ENCODE measurements at places on chromosomes 11 and 22.

- DNase-seq = no peak
Observed at GRCh38 chr11:12767577-12767976, 93.4 kb downstream of the TEAD1 start.

GRCh38 chr11:26578998-26579661 is 7.1 kb upstream of the MUC15 start:
- no peak for DNase-seq

GRCh38 chr11:113282898-113283437 is 31.4 kb upstream of the TTC12 start:
- DNase-seq = no peak

DNA sequence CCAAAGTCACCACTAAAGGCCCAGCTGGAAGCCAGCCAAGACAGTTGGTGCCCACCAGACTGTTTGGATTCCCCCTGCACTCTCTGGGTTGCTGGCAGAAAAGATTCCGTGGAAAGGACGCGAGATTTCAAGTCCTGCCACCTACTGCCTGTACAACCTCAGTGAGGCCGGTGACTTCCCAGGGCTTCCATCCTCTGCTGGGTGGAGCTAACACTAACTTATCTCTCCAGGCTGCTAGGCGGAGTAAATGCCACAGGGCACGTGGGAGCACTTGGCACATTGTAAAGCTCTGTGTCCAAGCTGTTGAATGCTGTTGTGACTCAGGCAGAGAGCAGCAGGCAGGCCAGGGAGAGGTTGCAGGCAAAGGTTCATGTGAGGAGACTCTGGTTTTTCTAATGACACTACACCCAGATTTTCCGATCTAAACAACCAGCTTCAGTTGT is 50.9 kb upstream of the CDON start:
- no peak for DNase-seq

DNA sequence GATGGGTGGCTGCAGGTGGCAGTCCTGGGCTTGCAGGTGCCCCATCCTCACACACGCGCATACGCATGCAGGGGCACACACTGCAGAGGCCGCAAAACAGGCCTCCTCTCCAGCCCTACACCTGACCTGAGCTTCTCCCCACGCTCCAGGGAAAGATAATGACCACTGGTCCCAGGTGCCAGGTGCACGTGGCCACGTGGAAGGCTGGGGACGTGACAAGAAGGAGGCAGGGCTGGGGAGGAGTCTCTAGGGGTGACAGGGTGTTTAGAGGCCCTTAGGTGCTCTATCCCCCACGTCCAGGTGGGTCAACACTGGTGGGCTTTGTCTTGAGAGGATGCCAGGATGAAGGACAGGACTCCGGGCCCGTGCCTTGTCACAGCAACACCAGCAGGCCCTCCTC is 23.5 kb upstream of the CPT1A start:
- no peak for DNase-seq

DNA sequence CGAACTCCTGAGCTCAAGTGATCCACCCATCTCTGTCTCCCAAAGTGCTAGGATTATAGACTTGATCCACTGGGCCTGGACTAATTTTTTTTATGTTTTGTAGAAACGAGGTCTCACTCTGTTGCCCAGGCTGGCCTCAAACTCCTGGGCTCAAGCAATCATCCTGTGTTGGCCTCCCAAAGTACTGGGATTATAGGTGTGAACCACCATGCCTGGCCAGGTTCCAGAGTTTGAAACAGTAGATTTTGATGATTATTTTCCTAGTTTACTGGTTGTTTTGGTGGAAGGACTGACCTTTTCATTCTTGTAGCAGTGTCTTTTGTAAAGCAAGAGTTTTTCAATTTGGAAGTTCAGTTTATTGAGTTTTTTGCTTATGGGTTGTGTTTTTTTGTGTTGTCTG is 15.0 kb downstream of the CABIN1 start:
- DNase-seq = peak; percentile 4

- peak; percentile 84 for DNase-seq
Observed at GRCh38 chr11:18775492-18776292, 15.9 kb downstream of the PTPN5 start.

- DNase-seq = no peak
Observed at GRCh38 chr22:26651815-26652214, 5.6 kb upstream of the MIAT start.

- peak; percentile 60 for DNase-seq
Observed at GRCh38 chr22:24155627-24156140, 25.6 kb upstream of the SUSD2 start.

GRCh38 chr11:8043756-8044155 is 37.3 kb upstream of the TUB start:
- no peak for DNase-seq

DNA sequence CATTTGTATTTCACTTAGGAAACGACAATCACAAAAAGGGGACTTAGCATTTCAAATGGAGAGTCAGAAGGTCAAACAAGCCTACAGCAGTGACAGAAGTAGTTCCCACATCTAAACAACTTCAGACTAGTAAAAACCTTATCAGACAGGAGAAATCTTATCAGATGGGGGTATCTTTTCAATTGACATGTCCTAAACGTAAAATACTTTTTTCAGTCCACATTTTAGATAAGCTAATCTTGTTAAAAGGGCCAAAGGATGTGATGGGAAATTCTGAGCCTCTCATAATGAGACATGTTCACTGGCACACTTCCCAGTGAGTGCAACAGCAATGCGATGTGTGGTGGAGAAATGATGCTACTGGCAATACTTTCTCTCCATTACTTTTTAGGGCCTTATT is 2.4 kb downstream of the MAPK1 start:
- DNase-seq = peak; percentile 37

GRCh38 chr11:117094776-117095175 is 3.5 kb downstream of the SIK3 start:
- DNase-seq = no peak

- no peak for DNase-seq
Observed at GRCh38 chr11:65382804-65383368, 440 bp upstream of the SLC25A45 start.

GRCh38 chr11:119880143-119880542 is 151.1 kb upstream of the NECTIN1 start:
- DNase-seq = no peak

- DNase-seq = no peak
Observed at GRCh38 chr11:28476049-28476448, 367.9 kb downstream of the METTL15 start.

DNA sequence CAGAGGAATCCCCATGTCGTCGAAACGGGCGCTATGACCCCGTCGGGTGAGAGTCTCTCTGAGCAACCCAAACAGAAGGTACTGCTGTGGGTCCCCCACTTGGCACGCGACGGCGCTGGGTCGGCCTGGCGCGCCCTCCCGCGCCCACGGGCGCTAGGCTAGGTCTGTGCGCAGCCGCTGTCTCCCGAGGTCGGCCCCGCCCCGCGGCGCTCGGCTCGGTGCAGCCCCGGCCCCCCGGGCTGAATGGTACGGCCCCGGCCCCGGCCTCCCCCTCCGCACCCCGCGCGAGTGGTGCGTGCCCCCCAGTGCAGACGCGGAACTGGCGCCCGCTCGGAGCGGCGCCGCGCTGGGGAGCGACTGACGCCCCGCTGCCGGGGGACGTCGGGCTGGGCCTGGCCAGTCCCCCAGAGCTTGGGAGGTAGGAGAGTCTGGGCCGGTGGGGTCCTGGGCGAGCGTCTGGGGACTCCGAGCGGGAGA is at the start of gene MADD:
Gene MADD (plus strand): TSS at position 305 of the 477 bp plus-strand sequence.
- peak; percentile 88 for DNase-seq

DNA sequence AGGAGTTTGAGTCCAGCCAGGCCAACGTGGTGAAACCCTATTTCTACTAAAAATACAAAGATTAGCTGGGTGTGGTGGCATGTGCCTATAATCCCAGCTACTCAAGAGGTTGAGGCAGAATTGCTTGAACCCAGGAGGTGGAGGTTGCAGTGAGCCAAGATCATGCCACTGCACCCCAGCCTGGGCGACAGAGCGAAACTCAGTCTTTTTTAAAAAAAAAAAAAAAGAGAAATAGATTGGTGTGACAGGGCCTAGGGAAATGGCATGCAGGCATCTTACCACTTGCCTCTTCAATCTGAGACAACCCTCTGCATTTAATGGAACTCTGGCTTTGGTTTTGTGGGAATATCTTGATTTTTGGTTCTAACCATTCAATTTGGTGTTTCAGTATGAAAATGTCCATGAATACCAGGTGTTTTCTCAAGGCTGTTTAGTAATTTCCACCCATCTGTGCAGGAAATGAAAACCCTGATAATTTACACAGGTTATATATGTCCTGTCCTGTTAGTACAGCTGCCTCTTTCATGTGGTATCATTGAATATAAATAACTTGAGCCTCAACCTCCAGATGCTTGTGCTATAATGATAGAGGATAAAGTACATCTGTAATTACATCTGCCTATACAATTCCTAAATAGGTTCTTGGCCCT is 8.4 kb downstream of the XBP1 start:
- DNase-seq = no peak

DNA sequence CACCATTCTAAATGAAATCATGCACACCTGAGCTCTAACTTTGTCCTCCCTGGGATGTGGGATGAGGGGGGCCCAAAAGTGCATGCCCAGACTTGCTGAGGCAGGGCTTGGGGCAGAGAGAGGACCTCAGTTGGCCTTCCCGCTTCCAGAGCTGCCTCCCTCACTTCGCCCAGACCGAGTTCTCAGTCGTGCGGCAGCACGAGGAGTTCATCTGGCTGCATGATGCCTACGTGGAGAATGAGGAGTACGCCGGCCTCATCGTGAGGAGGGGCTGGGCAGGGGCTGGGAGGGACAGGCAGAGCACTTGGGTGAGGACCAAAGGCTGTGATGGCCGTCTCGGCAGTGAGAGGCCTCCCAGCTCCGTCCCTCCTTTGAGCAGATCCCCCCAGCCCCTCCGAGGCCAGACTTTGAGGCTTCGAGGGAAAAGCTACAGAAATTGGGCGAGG is 8.2 kb downstream of the CFL1 start:
- DNase-seq = no peak

DNA sequence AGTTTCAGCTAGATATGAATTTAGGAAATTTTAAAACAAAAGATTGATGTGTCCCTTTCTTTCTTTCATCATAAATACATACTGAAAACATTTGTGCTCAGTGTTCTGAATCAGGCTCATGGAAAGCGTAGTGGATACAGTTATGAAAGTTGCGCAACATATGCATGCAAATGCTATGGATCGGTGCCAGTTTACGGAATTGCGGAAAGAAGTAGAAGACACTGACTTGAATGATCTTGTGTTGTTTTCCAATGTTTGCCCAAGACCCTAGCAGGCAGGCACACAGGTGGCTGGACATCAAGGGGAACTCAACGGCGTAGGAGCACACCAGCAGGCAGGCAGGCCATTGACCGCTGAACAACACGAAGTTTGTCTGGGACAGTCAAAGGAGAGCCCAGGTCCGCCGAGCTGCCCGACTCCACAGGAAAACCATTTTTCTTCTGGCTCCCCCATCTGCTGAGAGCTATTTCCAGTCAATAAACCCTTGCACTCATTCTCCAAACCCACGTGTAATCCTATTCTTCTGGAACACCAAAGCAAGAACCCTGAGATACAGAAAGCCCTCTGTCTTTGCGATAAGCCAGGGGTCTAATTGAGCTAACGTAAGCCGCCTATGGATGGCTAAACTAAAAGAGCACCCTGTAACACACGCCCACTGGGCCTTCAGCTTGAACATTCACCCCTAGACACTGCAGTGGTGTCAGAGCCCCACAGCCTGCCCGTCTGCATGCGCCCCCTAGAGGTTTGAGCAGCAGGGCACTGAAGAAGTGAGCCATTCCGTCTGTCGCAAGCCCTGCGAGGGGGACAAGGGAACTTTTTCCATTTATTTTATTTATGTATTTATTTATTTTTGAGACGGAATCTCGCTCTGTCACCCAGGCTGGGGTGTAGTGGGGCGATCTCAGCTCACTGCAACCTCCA is 7.4 kb upstream of the BIRC3 start:
- DNase-seq = no peak

GRCh38 chr11:59755701-59756557 is 753 bp downstream of the STX3 start:
- peak; percentile 44 for DNase-seq

Measured in activated T-cell treated with anti-CD3 and anti-CD28 coated beads, Interleukin-2, amount 50 U/mL, for 48 hours (primary cell).